Sciatic nerve (tissue), 2 donors: ENCODE measurements at places on chromosomes 4 and X.

- DNase-seq, result no peak
These were observed 75.1 kb upstream of the TMEM164 start for GRCh38 chrX:109927663-109928273.

DNA sequence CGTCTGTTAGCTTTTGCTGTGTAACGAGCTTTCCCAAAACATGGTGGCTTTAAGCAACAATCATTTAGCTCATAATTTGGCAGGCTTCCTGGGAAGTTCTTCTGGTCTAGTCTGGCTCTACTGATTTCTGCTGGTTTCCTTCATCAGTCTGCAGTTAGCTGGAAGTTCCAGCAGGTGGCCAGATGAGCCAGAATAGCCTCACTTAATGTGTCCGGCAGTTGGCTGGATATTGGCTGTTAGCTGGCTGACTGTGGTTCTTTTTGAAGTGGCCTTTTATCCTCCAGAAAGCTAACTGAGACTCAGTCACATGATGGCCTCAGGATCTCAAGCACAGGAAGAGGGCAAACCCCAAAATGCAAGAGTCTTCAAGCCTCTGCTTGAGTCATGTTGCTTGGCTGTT lies 34.9 kb downstream of the FTHL17 start:
- peak; percentile 62 for DNase-seq

DNA sequence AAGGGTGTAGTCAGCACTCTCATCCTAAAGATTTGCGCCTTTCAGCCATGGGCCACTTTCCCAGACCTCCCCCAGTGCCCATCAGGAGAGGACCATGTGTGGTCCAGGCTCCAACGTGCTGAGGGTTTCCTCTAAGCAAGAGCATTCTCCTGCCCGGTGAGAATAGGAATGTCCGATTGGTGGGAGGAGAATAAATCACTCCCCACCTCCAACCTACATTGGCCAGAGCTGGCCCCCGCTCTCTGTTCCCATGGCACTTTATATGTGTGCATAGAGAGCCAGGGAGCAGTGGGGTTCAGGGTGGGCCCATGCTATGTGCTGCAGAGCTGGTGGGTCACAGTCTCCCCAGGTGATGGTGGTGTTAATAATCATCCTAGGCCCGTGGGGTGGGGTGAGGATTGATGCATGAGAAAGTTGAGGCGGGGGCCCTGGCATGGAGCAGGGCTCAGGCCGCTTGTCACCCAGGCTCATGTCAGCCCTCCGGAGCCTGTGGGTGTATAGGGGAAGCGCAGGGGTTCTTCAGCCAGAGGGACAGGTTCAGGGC lies 6.8 kb upstream of the SORCS2 start:
- no peak for DNase-seq

DNA sequence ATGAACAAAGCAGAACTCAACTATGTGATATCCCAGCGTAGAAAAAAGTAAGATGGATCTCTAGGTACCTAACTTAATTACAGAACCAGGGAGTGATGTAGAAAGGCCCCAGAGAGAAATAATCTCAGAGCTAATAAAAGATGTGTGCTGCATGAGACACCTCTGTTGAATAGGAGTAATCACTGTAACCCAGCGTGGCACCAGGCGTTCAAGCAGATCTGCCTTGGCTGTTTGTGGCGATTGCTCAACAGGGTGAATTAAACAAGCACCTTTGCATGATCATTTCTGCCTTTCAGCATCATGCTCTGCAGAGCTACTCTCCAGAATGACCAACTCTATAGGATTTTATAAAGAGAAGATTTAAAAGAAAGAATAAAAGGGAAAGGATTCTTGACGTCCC lies 81.7 kb upstream of the KCNIP4 start:
- no peak for DNase-seq

DNA sequence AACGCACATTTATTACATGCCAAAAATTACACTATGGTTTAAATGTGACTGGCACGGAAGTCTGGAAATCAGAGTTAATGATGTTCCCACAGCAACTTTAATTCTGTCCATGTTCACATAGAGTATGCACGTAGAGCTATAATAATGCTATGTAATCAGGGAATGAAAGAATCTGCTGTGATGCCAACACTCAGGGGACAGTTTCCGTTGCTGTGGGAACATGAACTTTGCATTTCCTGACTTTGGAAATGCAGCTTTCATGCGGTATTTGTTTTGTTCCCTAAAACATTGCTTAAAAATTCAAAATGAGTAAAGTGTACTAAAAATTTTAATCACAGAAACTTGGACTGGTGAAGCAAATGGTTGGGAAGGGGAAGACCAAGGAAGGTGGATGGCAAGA lies 65.7 kb downstream of the MAGEA1 start:
- no peak for DNase-seq

GRCh38 chr4:122873146-122873545 lies 46.5 kb downstream of the FGF2 start:
- no peak for DNase-seq

DNA sequence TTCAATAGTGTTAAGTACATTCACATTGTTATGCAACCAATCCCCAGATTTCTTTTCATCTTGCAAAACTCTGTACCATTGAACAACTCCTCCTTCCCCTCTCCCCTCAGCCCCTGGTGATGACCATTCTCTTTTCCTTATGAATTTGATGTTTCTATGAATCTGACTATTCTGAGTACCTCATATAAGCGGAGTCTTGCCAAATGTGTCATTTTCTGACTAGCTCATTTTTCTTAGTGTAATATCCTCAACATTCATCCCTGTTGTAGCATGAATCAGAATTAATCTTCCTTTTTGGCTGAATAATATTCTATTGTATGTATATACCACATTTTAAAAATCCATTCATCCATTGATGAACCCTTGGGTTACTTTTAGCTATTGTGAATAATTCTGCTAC lies 34.0 kb downstream of the SMIM20 start:
- no peak for DNase-seq

GRCh38 chrX:3748052-3748559 lies 34.7 kb upstream of the PRKX start:
- DNase-seq, result no peak

DNA sequence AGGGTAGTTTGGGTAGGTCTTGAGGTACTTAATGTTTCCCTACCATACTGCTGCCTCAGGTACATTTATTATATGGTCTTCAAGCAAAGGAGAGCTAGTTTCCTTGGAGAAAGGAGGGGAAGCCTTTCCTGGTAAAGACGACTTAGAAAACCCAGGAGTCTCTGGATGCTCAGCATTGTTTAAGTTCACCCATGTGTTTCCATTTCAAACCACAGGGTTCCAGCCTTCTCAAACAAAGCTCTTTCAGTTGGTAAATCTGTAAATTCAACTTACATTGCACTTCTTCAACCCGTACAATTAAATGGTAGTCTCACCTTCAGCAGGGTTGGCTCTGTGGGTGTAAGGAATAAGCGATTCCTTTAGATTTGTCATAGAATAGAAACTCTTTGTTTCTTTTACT lies 111.9 kb upstream of the UNC5C start:
- no peak for DNase-seq

GRCh38 chr4:104138116-104138515 lies 356.6 kb downstream of the CXXC4 start:
- DNase-seq, result no peak

GRCh38 chrX:41178201-41178600 lies 93.0 kb downstream of the USP9X start:
- no peak for DNase-seq

DNA sequence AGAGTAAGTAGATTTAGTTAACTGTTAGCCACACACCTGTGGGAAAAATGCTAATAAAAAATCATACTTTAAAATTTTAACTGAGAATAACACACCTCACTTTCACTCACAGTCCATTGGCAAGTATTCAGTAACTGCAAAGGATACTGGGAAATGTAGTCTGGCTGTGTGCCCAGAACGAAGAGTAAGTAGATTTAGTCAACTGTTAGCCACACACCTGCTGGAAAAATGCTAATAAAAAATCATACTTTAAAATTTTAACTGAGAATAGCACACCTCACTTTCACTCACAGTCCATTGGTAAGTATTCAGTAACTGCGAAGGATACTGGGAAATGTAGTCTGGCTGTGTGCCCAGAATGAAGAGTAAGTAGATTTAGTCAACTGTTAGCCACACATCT lies 178.4 kb upstream of the NWD2 start:
- DNase-seq, result no peak

DNA sequence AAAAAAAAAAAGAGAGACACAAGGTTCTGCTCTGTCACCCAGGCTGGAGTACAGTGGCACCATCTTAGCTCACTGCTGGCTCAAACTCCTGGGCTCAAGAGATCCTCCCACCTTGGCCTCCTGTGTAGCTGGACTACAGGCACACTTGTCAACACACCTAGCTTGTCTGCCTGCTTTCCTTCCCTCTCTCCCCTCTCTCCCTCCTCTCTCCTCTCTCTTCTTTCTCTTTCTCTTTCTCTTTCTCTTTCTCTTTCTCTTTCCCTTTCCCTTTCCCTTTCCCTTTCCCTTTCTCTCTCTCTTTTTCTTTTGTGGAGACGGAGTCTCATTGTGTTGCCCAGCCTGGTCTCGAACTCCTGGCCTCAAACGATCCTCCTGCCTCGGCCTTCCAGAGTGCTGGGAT lies 132.1 kb downstream of the DIPK2B start:
- DNase-seq, result no peak

- DNase-seq, result no peak
These were observed 63.1 kb downstream of the RTL3 start for GRCh38 chrX:78595901-78596502.

GRCh38 chrX:69185141-69185540 lies 19.9 kb upstream of the PJA1 start:
- no peak for DNase-seq

GRCh38 chr4:23773884-23774636 lies 115.8 kb downstream of the PPARGC1A start:
- DNase-seq, result no peak

- DNase-seq, result no peak
These were observed 318.6 kb downstream of the OPHN1 start for GRCh38 chrX:68114573-68115129.
